Stimulated activated naive B cell treated with anti-CD40 and anti-IgM and Interleukin-4, amounts not matched to agents 10 μg/mL and 1 μg/mL and 100 μg/mL, for 72 hours (primary cell): ENCODE measurements at places on chromosomes 6 and 20.

DNA sequence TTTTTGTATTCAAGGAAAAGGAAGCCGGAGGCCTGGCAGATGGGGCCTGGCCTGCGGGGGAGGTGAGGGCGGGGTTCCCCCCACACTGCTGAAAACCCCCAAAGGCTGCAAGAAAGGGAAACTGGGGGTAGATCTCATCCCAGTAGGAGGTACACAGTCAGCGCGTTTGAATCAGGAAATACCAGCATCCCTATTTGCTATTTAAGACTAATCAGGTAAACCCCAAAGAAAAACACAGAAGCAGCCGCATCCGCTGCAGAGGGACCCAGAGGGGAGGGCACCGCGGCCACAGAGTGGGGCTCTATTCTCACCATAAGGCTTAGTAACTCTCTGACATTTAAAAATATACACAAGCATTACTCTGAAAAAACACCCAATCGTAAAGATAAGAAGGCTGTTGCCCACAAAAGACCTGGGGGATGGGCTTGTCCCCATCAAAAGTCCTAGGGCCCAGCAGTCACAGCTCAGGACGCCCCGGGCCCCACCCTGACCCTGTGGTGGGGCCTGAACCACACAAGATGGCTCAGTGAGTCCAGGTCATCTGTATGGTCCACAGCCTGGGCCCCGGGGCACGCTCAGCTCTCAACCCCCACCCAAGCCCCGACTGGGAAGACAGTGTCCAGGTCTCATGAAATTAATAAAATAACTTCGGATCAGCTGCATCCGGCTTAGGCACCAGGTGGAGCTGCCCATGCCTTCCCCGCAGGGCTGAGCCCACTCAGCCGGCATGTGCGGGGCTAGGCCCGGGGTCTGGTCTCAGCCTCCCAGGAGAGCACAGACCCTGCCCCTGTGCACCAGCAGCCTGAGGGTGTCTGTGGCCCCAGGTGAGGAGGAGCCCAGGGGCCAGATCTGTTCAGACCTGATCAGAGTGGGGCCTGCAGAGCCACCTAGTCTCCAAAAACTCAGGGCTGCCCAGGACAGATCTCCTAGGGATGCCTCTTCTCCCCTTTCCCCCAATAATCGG is 31.0 kb downstream of the KCNQ2 start:
- peak overlapping the region; percentile 53 for H3K4me3 ChIP-seq
- H3K27ac ChIP-seq: peak overlapping the region; percentile 72
- peaks cover 51% of the 10 kb centered on the region for H3K27me3 ChIP-seq
- peak; percentile 63 for DNase-seq
- peaks cover 23% of the 10 kb centered on the region for H3K4me1 ChIP-seq

- no peak overlapping the region for H3K4me3 ChIP-seq
- peak overlapping the region; percentile 2 for H3K27ac ChIP-seq
These were observed 16.3 kb downstream of the RRBP1 start for GRCh38 chr20:17665756-17666155.

DNA sequence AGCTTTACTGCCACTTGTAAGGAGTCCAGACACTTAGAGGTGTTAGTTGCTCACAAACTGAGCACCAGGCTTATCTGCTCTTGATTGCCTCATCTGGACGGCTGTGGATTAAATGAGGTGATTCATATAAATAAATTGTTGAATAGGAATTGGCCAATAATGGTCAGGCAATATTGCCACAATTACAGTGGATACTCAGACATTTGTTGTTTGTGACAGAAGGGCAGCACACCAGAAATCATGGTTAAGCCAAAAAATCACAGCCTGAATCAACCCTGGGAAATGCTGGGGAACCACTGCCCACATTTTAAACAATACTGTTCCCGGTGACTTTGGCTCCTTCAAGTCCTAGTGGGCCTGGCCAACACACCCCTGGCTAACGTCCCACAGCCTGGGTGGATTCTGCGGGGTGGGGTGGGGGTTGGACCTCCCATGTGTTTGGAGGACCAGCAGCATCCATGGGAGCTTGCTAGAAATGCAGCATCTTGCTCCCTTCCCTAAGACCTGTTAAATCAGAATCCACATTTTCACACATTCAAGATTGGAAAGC is 29.5 kb upstream of the SPDEF start:
- no peaks in the 10 kb centered on the region for H3K27me3 ChIP-seq
- H3K4me3 ChIP-seq: no peak overlapping the region
- H3K27ac ChIP-seq: peak overlapping the region; percentile 72
- H3K36me3 ChIP-seq: peaks cover 31% of the 10 kb centered on the region

- H3K4me1 ChIP-seq: peaks cover 41% of the 10 kb centered on the region
- H3K27ac ChIP-seq: no peak overlapping the region
- H3K4me3 ChIP-seq: no peak overlapping the region
- no peak for DNase-seq
These were observed 104.6 kb downstream of the EPB41L2 start for GRCh38 chr6:130958468-130958867.

DNA sequence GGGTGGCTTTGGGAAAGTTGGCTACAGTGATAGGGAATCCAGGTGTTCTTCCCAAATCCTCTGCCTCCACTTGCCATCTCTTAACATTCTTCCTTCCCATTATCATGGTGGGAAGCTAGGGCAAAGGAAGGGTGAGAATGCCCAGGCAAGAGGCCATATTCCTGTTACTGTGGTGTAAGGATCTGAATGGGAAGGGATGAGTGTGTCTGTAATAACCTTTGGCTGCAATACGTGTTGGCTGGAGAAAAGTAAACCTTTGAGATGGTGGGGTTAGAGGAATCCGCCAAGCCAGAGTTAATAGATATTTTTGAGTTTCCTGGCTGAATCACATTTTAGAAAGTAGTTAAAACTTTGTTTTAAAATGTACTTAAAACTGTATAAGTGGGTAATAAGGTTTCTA is 45.9 kb downstream of the RNF144B start:
- peaks cover 28% of the 10 kb centered on the region for H3K36me3 ChIP-seq
- H3K4me1 ChIP-seq: peaks cover 29% of the 10 kb centered on the region
- H3K4me3 ChIP-seq: no peak overlapping the region
- H3K27ac ChIP-seq: no peak overlapping the region

GRCh38 chr6:35558571-35558970 is 45.9 kb upstream of the TULP1 start:
- H3K4me1 ChIP-seq: peaks cover 13% of the 10 kb centered on the region
- no peaks in the 10 kb centered on the region for H3K36me3 ChIP-seq
- H3K27ac ChIP-seq: no peak overlapping the region
- H3K27me3 ChIP-seq: peaks cover 6% of the 10 kb centered on the region
- DNase-seq: no peak

DNA sequence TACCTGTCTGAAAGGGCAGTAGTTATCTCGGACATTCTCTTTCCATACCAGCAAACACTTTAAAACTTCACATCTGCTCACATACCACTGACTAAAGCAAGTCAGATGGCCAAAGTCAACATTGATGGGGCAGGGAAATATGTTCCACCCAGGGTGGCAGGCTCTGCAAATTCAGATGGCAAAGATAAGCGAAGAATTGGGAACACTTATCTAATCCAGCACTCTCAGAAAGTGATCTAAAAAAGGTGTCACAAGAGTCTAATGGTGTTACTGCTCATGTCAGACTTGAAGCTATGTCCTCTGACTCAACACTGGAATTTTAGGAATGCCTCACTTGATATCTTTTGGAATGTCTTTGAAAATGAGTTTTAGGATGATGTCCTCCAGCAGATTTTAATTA is 1086.2 kb downstream of the KIF16B start:
- H3K4me1 ChIP-seq: no peaks in the 10 kb centered on the region
- H3K27me3 ChIP-seq: peaks cover under 1% of the 10 kb centered on the region
- no peaks in the 10 kb centered on the region for H3K36me3 ChIP-seq
- no peak for DNase-seq
- H3K4me3 ChIP-seq: no peak overlapping the region
